ENCODE measurements at places on chromosomes 2 and 18.

GRCh38 chr2:7429733-7430132 lies 512.5 kb downstream of the RNF144A start:
- no peak for ATAC-seq

- ATAC-seq: no peak
Observed at GRCh38 chr2:121066526-121066925, 218.5 kb downstream of the TFCP2L1 start.

DNA sequence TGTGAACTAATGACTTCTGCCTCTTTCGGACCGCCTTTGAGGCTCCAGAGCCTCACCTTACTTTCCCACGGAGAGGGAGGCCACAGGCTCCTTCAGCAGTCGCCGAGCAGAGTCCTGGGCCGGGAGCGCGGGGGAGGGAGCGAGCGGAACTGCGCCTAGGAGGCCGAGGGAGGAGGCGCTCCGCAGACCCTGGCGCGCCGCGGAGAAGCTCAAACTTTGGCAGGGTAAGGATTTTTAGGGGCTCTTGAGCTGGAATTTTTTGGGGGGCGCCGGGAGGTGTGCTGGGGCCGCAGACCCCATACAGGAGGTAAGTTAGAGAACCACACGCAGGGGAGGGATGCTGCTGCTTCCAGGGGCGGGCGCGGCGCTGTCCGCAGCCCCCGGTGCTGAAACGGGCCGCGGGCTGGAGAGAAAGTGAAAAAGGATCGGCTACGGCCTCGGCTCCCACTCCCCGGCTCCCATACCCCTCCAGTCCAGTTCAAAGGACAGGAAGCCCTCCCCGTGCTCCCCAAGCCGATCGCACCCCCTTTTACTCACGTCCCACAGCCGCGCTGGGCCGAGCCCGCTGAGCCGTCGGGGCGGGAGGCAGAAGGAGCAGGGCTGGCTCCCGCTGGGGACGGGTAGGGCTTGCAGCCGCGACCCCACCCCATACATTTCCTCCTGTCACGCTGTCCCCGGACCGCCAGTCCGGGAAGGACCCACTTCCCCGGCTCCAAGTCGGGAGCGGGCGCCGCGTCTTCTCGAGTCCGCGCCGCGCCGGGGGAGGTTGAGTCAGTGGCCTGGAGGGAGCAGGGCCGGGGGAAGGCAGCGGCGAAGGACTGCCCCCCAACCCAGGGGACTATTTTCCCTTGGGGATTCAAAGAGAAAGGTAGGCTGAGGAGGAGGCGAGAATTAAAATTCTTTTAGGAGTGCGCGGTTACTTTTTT lies at the start of gene CNGA3:
TSS of gene CNGA3 (plus strand) at position 146 of the 926 bp plus-strand sequence. CDS start 23,520 bp downstream, outside the sequence.
- ATAC-seq: no peak

DNA sequence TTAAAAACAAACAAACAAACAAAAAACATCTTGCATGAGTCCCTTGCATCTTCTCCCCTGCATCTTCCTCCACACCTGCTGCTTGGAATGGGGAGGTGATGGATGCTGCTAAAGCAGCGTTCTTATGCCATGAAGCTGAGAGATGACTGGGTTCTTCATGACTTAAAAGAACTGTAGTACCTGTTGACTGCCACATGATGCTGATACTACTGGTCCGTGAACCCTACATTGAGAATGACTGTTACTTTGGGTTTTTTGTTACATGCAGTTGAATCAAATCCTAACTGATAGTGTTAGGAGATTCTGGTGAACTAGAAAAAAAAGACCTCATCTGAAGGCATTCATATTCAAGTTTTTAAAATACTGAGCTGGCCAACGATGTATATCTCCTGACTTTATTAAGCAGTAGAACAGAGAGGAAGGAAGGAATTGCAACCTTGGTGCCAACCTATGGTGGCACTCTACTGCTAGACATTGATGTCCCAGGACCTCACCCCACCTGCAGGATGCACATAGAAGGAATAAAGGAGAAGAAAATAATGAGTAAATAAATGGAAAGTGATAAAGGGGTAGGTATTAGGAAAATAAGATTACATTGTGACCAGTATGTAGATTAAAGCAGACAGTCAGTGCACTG lies 63.2 kb upstream of the SPAG16 start:
- peak; percentile 54 for ATAC-seq

DNA sequence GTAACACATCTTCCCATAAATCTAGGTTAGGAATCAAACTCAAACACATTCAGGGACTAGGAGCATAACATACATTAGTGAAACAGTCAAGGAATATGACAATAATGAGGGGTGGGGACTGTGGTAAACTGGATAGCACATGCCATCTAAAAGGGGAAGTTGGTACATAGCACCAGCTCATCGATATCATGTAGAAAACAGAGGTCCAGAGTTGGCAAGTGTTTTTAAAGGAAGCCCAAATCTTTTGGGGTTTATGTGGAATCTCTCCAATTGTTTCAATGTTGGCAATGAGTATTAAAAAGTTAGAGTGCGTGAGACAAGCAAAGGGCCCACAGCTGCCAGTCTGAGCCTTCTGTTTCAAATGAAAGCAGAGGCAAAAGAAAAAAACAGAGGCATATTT lies 24.4 kb downstream of the KLF7 start:
- ATAC-seq: no peak

GRCh38 chr2:133652398-133652797 lies 84.1 kb upstream of the NCKAP5 start:
- ATAC-seq: no peak

GRCh38 chr18:28399781-28400362 lies 222.9 kb upstream of the CDH2 start:
- no peak for ATAC-seq

DNA sequence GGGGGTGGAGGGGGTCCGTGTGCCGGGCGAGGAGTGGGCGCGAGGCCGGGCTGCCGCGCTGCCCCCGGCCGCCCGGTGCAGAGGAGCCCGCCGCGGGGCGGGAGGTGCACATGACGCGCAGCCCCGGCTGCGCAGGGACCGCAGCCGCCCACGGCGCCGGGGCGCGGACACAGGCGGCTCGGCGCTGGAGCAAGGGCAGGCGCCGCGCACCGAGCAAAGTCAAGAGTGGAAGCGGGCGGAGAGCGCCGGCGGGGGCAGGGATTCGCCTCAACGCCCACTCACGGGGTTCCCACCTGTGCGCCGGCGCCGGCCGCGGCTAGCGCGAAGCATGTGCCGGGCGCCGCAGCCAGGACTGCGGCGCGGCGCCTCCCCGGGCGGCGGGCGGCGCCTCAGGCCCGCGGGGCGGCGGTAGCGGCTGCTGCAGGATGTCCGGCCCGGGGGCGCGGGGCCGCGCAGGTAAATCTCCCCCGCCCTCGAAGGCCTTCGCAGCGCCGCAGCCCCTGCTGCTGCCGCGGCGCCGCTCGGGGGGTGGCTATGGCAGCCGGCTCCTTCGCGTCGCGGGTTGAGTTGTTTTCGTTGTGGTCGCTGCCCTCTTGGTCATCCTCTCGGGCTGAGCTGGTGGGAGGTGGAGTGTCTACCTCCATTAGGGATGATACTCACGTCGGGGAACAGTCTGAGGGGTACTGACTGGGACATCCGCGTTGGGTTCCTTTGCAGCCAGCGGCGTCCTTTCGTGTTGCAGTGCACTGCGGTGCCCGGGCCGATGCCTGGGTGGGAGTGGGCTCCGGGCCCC lies 216.3 kb upstream of the DTNA start:
- ATAC-seq: peak; percentile 55

GRCh38 chr18:28365411-28365831 lies 188.5 kb upstream of the CDH2 start:
- no peak for ATAC-seq

DNA sequence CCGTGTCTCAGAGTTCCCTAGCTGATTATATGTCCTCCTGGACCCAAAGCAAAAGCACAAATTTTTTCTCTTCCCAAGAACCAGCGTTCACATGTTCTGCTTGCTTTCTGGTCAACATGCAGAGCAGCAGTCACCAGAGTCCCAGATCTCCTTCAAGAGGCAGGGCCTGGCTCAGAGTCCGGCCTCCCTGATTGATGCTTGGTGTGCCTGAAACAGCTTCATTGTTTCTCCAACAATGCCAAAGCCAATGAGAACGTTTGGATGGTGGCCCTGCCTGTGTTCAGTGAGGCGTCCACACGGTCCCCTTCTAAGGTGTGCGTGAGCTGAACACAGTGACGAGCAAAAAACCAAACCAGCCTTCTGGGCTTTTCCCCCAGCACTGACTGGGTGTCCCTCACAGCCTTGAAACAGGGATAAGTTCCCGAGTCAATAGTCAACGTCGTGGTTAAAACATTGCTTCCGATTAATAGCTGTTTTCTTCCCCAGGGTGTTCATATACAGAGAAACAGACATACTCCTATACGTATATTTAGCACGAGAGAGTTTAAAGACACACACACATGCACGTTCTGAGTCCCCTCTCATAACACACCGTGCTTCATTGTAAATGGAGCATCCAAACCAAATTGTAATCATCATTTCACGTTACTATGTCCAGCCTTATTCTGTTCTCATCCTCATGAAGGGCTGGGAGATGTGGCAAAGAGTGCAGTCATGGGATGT lies 19.3 kb upstream of the POU3F3 start:
- ATAC-seq: no peak

DNA sequence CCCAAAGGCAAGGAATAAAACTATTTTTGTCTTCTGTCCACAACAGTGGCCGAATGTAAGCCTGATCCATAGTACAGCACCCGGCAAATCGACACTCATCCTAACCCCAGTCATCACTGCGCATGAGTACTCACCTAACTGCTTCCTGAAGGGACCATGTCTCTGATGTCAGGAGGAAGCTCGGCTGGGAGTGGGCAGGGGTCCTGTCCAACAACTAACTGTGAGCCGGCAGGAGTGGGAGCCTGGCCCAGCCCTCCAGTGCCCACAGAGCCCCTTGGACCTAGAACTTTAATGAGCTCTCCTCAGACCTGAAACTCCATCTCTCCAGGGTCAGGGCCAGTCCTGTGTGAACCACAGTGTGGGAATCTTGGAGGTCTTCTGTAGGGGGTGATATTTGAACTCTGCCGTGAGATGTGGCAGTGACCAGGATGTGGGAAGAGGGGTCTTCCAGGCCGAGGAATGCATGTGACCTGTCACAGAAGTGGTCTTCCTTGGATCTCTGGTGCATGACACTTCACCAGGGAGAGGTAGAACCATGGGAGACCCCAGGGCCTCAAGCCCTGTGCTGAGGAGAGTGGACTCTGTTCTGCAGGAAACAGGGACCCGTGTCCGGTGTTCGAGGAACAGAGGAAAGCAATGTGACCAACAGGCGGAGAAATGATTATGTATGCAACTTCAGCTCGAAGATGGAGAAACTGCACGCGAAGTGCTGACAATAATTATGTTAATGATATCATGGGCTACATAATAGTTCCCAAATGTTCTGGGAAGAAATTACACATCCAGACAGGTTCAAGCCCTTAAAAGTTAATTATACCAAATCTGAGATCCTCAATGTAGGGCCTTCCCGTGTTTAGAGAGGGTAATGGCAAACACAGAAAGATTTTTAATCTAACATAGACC lies 240.1 kb upstream of the HDAC4 start:
- no peak for ATAC-seq

DNA sequence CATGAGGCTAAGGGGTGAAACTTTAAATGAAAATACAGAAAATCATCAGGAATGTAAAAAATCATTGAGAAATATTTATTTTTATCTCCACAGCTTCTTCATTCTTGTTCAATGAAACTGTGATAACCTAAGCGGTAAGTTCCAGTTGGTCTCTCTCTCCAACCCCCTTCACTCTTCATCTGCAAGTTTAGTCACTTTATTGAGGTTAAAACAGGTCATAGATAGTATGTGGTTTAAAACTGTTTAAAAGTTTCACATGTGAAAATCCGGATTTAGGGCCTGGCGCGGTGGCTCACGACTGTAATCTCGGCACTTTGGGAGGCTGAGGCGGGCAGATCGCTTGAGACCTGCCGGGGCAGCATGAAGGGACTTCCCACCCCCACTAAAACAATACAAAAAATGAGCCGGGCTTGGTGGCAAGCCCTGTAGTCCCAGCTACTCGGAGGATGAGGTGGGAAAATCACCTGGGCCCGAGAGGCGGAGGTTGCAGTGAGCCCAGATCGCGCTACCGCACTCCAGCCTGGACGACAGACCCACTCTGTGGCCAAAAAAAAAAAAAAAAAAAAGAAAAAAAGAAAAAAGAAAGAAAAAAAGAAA lies 1.6 kb upstream of the PHLPP1 start:
- ATAC-seq: no peak

DNA sequence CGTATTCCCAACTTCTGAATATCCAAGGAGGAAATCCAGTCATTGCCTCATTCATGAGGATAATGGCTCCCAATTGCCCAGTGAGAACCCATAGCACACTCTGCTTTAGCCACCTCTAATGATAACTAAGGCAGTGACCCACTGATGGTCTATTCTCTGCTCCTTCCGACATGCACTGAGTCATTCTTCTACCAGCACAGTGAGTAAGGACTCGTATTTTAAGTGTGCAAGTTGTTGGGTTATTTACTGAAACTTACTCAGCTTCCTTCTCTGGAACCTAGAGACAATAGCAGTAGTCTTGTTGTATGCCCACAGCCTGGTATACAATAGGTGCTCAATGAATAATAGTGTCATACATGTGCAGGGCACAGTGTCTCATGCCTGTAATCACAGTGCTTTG lies 81.1 kb upstream of the ZNF397 start:
- ATAC-seq: peak; percentile 40

GRCh38 chr2:205193125-205193835 lies 489.0 kb upstream of the NRP2 start:
- ATAC-seq: no peak

DNA sequence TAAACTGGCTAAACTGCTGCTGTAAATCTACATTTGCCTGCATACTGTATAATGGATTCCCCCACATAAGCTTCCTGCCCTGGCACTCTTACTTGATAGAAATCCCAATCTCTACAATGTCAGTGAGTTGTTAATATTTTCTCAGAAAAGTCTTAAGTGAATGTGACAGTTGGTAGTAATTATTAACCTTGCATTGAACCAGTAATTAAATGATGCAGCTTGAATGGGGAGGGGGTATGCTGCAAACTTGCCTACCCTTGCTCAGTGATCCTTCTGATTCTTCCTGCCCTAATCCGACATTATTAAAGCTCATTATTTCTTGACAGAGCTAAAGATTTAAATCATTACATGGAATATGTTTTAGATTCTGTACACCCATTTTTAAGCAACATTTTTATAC lies 119.0 kb upstream of the CDH7 start:
- ATAC-seq: no peak

DNA sequence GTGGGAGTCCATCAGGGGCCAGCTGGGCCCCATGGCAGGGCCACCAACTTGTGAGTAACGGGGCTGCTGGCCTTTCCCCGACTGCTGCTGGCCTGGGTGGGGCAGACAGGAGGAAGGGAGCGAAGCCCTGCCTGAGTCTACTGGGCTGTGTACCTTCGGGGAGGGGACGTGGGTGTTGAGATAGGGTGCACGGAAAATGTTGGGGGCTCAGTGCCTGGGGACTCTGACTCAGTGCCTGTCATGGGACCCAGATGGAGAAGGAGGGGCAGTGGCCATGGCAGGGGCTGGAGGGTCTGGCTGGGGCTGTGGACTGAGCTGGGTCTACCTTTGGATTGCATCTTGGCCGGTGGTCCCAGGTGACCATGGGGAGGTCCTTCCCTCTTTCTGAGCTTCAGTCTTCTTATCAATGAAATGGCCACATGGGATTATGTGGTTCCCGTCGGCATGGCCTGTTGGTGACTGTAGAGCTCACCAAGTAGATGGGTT lies 4.0 kb downstream of the SLC4A3 start:
- ATAC-seq: no peak
